Activated T-helper 1 cell treated with Interleukin-2 at 50 U/mL for 16 hours (primary cell): ENCODE measurements at places on chromosomes 11 and 22.

DNA sequence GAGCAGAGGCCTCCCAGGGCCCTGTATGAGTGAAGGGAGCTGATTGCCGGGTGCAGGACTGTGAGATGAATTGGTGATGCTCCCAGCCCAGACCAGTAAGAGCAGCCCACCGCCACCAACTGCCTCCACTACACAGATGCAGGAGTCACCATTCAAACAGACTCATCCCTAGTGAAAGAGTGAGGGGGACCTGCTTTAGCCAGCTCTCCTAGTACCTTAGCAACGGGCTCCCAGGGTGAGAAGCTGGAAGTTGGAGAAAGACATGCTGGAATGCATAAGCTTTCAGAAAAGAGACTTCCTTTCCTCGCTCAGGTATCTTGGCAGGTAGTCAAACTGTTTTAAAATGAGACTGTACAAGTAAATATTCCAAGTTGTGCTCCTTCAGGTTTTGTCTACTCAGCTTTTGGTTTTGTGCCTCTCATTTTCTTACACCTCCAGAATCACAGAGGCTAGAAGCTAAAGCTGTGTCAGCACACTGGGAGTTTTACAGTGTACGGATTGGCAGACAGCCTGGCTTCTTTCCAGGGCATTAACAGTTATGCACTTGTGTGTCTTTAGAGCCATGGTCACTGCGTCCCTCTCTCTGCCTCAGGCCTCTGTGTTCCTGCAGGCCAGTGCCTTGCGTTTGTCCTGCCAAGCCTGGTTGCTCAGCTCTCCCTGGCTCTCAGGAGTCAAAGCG lies 146.2 kb downstream of the ATXN10 start:
- no peak for DNase-seq

DNA sequence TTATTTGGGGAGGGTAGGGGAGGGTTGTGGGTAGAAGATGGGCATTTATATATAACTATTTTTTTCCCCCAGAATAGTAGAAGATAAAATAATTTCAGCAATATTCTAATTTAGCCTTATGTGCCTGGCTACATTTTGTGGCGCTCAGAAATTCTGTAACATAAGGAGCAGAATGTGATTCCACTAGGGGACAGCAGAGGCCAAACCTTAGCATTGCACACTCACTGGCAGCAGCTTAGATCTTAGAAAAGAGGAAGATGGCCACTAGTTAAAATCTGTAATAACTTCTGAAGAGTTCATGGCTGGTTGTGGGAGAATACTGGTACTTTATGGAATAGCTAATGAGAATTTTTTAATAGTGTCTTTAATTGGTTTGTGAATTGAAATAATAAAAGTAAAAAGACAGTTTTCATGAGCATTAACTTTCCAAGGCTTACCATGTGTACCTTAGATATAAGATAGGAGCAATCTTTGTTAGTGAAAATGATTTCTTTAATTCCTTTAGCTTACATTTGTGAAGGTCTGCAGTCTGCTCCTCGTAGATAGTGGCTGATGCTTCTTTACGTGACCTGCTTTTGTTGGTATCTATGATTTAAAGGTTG lies 33.1 kb downstream of the DDX10 start:
- DNase-seq: no peak

DNA sequence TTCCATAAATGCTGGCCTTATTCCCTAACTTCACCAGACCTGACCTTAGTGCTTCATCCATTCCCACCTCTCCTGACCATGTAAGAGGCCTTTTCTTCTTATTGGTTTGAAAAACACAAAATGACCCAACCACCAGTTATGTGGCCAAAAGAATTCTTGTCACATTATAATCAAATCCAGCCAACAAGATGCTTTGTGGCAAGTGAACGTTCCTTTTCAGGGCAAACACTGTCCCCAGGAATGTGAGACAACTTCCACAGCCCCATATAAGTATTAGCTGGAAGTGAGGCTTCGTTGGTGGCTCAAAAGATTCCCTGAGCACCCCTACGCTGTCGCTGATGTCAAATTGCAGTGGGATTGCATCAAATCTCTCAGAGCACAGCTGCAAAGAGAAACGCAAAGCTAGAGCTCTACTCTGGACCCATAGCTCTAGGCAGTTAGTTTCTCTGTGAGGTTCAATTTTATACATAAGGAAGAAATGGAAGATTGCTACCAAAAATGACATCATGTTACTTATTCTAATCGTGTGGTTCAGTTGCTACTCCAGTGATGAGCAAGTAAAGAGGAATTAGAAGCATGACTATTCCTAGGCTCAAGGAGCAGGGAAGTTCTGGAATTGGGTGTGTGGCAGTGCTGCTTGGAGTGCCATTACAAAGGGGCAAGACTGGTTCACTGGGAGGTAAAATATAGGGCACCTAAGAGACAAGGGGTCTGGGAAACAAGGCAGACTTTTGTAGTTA lies 26.1 kb downstream of the GLYATL1 start:
- DNase-seq: no peak

GRCh38 chr11:116796548-116796947 lies 4.9 kb upstream of the APOA5 start:
- no peak for DNase-seq

DNA sequence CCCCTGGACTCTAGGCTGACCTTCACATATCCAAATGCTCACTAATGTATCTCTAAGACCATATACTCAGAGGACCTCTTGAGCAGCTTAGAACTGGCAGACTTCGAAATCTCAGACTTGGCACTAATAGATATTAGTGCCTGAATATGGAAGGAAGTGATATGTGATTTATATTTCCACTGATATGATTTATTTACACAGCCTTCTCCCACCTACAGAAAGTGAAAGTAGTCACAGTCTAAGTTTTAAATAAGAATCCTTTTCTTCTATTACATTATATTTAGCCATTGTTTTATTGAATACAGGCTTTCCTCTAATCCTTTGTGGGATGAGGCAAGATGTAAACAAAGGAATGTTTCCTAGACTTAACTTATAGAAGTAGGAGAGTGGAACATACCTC lies 6.7 kb upstream of the NAV2 start:
- no peak for DNase-seq

GRCh38 chr11:15707971-15708370 lies 593.2 kb downstream of the INSC start:
- no peak for DNase-seq

DNA sequence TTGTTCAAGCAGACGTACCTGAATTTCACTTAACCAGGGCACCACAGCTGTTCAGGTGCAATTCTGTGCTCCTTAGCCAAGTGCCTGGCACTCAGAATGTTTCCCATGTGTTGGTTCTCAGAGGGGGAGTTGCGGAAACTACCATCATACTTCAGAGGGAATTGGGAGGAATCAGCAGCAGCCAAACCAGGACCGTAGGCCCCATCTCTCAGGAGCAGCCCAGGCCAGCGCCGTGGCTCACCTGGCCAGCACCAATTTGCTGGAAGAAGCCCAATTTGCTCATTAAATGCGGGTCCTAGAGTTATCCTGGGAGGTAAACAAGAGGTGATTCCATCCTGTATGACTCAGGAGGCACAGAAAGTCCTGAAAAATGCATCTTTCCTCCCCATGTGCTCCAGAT lies 435.4 kb downstream of the BRD1 start:
- DNase-seq: no peak

DNA sequence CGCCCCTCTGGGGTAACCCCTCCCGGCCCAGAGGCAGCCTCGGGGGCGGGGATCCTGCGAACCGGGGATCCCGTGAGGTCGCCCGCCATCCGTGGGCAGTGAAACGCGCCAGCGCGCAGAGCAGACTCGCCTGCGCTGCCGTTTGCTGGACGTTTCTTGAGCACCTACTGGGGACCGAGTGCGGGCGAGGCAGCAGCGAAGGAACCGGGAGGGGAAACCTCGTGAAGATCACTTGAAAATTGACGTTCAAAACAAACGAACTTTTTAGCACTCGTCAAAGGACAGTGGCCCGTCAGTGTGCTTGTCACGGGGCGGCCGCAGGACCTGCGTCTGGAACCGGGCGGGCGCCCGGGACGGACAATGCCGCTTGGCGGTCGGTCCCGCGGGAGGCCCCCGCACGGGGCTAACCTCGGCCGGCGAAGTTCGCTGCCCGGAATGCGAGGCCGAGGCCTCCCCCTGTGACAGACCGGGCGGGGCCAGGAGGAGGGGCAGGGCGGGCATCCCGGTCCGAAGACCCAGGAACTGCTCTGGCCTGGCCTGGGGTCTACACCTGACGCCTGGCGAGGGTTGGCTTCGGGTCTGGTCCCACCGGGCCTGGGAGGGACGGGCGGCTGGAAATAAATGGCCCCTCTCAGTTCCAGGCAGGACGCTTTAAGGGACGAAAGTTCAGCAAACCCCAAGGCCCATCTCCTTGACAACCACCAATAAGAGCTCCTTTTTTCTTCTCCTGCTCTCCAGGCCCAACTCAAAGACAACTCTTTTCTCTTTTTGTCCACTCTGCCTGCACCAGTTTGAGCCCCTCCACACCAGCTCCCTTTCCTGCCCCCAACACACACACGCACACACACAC lies 723 bp upstream of the SCUBE1 start:
- no peak for DNase-seq

DNA sequence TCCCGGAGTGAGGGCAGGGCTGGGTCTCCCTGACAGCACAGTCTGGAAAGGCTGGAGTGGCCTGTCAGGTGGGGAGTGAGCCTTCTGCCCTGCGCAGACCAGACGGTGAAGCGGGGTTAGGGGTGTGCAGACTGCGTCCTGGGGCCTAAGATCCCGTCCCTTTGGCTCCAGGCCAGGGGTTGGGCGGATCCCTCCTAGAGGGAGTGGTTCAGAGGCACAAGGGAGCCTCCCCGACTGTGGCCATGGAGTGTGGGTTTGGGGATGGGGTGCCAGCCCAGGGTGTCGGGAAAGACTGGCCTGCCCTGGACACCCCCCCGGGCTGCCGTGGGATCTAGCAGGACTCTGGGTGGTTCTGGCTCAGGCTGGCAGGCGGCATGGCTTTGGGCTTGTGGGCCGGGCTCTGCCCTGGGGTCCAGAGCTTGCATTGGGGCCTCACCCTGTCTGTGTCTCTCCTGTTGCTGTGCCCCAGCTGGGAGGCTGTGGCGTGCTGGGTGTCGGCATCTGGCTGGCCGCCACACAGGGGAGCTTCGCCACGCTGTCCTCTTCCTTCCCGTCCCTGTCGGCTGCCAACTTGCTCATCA lies 19.5 kb downstream of the TSPAN4 start:
- DNase-seq: no peak

- DNase-seq: no peak
These were observed 1.2 kb downstream of the SIK3 start for GRCh38 chr11:117097014-117097388.

- no peak for DNase-seq
These were observed 67.5 kb downstream of the ARFGAP2 start for GRCh38 chr11:47109051-47109726.

DNA sequence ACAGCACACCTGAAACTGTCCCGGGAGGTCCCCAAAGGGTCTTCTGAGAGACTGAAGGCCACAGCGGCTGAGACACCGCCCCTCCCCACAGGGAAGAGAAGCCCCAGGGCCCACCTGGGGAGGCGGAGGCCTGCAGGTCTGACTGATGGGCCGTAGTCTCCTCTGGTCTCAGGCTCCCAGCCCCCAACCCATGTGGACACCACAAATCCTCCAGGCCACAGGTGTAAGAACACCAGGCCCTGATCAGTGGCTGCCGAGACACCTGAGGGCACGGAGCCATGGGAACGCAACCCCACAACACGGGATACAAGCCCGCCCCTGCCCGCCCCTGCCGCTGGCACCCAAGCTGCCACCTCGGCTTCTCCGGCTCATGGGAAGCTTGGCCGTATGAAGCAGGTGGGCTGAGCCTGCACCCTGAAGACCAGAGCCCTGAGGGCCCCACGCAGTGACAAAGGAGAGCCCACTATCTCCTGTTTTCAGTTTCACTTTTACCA lies 46.3 kb downstream of the BRD1 start:
- no peak for DNase-seq

- no peak for DNase-seq
These were observed 48.8 kb upstream of the ZC3H12C start for GRCh38 chr11:110044226-110044968.

GRCh38 chr11:44855493-44855849 lies 95.2 kb downstream of the TP53I11 start:
- no peak for DNase-seq

DNA sequence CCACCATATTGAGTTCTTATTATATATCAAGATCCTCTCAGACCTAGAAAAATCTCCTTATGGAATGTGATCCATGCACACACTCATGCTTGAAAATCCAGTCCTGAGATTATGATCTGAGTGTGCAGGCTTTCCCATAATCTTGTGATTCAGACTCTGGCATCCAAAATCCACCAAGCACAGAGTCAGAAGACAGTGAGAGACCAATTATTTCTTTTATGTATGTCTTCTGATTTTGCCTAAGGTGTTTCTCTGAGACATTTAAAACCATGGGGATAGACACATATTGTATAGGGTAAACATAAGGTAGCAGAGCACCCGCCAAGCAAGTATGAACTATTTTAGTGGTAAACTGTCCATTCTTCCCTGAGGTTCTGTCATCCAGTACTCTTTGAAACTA lies 52.0 kb upstream of the MMP13 start:
- DNase-seq: no peak

DNA sequence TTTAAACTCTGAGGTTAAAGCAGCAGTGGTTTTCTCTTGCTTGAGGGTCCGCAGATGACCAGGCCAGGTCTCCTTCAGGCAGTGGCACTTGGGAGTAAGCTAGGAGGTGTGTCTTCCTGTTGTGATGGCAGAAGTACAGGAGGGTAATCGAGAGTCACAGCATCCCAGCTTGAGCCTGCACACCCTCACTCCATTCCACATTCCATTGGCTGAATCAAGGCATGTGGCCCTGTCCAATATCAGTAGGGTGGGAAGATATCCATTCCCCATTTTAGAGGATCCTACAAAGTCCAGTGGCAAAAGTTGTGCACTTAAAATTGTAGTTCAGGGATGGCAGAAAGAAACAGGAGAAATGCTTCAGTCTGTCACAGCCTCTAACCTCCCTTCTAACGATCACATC lies 23.3 kb downstream of the OSBP2 start:
- DNase-seq: no peak

- DNase-seq: no peak
These were observed 94.5 kb downstream of the CADM1 start for GRCh38 chr11:115409691-115410220.

DNA sequence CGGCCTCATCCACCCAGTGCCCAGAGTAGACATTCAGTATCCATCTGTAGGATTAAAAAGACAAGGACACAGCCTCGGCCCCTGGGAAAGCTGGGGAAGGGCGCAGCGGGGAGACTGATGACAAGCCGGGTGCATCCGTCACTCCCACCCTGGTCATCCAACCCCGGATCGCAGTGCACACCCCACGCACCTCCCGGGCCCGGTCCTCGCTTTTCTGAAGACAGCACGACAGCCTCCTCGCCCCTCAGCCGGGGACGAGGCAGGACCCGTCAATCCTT lies 1.1 kb downstream of the FCHSD2 start:
- no peak for DNase-seq

GRCh38 chr11:128610721-128611617 lies 23.6 kb upstream of the ETS1 start:
- DNase-seq: peak; percentile 45

GRCh38 chr22:40635940-40636379 lies 559 bp downstream of the MRTFA start:
- DNase-seq: no peak

GRCh38 chr11:4087551-4087950 lies 7.0 kb upstream of the RRM1 start:
- no peak for DNase-seq
